Ascending aorta (tissue), 2 donors: ENCODE measurements at places on chromosomes 13 and 19.

DNA sequence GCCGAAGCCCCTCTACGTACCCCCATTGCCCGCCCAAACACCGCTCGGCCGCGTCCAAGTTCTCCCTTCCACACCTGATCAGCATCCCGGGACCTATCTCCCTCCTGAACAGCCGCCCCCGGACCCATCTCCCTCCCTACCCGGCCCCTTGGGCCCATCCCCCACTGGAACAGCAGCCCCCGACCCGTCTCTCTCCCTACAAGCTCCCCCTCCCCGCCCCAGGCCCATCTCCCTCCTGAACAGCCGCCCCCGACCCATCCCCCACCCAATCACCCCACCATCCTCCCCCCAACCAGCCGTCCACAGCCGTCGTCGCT lies 610 bp downstream of the ZSCAN1 start:
- no peak for DNase-seq

DNA sequence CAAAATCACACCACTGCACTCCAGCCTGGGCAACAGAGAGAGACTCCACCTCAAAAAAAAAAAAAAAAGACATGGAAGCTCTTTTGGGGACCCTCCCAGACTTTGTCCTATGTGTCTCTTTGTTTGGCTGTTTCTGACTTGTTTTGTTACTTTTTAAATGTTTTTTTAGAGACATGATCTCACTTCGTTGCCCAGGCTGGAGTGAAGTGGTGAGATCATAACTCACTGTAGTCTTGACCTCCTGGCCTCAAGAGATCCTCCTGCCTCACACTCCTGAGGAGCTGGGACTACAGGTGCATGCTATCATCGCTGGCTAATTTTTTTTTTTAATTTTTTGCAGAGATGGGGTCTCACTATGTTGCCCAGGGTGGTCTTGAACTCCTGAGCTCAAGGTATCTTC lies 16.4 kb upstream of the DPP9 start:
- DNase-seq = no peak

DNA sequence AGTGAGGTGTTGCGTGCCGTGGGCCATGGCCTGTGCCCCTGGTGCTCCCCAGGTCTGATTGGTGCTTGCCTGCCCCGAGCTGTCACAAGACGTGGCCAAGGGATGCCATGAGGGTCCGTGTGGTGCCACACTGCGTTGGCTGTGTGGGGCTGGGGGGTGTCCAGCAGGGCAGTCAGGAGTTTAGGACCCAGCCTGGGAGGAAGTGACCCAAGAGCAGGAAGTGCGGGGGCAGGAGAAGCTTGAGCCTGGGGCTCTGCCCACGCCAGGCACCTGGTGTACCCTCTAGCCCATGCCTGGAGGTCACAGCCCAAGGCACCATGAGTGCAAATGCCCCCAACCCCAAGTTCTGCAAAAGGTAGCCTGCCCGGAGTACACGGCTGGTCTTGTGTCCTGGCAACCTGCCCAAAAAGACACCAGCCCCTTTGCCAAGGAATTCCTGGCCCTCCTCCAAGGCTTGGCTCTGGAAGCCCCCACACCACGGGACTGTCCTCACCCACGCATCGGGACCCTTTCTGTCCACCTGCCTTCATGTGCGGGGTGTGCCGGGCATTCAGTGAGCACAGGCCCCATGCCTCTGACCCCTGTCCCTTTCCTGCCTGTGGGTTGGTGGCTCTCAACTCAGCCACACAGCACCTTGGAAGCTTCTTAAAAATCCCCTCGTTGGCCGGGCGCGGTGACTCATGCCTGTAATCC lies 24.9 kb downstream of the MPND start:
- no peak for DNase-seq

- DNase-seq = no peak
Observed at GRCh38 chr13:98999639-98999952, 21.7 kb upstream of the DOCK9 start.

GRCh38 chr13:37608750-37609339 lies 10.3 kb upstream of the POSTN start:
- DNase-seq = no peak

DNA sequence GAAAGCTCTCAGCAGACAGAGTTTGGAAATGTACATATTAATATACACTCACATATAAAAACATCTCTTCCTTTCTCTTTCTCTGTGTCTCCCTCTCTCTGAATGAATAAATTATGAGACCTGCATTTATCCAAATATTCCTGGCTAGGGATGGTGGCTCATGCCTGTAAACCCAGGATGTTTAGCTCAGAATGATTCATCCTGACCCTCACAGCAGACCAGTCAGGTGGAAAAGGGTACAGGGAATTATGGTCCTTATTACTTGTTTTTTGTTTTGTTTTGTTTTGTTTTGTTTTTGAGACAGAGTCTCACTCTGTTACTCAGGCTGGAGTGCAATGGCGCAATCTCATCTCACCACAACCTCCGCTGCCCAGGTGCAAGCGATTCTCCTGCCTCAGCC lies 71.1 kb downstream of the ZNF429 start:
- no peak for DNase-seq

DNA sequence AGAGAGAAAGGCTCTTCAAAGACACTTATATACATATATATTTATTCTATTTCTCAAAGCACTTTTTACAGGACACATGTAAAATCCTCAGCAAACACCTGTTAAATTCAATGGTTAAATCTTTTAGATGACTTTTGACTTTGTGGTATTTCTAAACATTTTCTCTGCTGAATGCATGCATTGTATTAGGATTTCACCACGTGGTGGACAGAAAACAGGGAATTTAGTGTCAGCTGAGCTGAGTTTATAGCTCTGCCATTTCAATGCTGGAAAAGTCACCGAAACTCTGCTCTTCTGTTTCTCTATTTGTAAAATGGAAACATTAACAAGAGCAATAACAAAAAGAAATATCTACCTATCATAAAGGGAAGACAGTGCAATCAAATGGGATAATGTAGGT lies 375.6 kb downstream of the ENOX1 start:
- DNase-seq = no peak

DNA sequence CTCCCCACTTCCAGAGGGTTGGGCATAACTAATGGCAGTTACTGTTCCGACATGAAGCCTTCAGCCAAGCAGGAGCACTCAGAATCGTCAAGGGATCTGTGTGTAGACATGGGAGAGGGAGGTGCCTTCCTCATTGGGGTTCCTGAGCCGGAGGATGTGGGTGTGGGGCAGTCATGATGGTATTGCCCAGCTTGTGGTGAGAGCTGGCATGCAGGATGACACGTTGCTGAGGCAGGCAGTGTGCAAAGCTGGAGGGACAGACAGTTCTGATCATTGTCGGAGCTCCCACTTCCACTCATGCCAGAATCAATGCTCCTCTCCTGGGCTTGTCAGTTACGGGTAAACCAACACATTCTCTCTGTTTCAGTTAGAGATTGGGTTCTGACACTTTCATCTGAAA lies 83.9 kb upstream of the TSC22D1 start:
- no peak for DNase-seq

DNA sequence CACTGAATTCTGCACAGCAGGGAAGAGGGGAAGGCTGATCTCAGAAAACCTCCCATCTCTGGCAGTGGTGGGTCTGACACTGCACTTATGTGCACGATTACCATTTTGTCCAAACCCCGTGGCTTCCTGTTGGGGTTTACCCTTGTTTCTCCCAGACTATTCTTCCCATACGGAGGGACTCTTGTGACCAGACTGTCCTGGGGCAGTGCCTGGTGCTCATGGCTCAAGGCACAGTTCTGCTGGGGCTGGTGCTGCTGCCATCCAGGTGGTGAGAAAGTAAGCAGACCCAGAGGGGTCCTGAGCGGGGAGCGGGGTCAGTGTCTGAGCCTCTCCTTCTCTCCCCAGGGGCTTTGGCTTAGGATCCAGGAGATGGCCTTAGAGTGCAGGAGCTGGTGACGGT lies 5.1 kb upstream of the SIGLEC9 start:
- DNase-seq = no peak

DNA sequence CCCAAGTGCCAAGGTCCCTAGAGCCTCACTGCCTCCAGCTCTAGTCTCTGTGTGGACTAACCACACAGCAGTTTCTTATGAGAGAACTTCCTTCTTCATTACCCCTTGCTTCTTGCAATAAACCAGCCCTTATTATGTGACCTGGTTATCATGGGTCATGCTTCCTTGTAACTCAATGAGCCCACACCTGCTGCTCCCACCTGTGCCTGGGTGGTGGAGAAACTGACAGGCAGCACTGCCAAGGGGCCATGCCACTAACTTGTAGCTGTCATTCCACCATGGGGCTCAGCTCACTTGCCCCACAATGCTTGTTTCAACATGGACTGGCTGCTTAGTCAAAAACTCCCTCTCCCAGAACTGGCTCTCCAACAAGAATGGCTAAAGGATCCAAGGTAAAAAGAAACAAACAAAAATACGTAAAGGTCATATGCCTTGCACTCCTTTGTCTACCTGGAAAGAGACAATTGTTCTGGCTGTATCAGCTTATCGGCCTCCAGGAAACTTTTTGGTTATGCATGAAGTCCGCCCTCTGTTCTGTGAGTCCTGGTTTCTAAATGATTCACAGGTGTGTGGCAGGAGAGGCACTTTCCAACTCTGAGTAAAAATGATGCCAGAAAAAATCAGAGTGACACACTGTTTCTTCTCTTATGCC lies 446.4 kb downstream of the COG6 start:
- no peak for DNase-seq

DNA sequence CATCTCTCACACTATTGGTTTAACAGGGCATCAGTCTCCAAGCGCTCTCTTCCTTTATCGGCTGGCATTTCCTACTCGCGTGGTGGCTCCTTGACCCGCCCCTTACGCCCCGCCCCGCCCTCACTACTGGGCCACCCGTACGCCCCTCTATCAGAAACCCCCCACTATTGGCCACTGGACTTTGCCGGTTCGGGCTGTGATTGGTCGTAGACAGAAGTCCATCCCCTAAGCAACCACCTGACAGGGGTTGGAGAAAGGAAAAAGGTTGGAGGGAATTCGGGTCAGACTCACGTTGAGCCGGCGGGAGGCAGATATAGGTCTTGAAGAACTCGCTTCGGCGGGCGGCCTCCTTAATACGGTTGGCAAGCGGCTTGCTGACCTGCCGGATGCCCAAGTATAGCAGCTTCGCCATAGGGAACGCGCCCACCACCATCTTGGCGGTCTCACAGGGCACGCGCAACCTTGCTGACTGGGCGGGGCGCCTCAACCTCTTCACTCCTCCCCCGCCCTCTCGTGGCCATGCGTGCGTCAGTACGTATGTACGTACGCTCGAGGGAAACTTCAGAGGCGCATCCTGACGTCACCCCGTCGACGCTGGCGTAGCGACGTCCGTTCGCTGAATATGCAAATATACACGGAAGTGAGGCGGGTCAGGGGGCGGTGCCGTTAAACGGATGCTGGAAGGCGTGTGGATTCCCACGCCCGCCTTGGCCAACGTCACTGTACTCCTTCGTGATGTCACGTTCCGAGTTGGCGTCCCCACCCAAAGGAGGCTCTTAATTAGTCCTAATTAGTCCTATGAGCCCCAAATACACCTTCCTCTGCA lies at the start of gene OPA3:
Gene OPA3, minus strand, starts transcription at position 471 of the 826 bp plus-strand sequence. Its CDS starts 38 bp downstream, at position 433.
- peak; percentile 99 for DNase-seq

DNA sequence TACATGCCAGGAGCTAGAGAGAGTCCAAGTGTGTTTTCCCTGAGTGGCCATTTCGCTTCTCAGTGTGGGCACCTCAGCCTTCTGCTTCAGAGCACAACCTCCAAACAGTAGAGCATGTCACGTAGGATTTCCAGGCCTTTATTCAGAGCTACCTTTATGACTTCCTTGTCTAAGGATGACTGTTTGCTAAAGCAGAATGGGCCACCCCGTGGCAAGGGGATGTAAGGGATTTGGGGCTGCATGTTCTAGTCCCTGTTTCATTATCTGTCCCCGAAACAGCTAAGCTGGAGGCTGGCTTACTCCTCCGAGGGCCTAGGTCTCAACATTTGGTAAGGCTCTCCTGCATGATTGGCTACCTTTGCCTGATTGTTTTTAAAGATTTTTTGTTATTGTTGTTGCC lies 6.0 kb downstream of the RNASEH2B start:
- no peak for DNase-seq

GRCh38 chr13:51714663-51715168 lies 89.2 kb downstream of the DHRS12 start:
- DNase-seq = no peak

DNA sequence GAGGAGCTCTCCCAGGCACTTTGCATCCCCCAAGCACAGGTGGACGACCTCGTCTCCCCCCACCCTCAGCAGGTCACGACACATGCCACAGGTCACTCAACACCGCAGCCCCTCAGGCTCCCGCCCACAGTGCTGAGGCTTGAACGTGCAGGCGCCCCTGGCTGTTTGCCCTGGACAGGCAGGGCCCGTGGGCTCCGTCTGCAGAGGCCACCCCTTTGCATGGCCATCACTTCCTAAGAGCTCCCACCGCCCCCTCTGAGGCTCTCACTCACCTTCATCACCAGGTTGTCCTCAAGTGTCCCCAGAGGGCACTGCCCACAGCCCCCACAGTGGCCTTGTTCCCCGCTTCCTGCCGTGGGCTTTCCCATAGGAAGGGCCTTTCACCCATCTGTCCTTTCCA lies 132.1 kb upstream of the MCF2L start:
- DNase-seq = no peak

DNA sequence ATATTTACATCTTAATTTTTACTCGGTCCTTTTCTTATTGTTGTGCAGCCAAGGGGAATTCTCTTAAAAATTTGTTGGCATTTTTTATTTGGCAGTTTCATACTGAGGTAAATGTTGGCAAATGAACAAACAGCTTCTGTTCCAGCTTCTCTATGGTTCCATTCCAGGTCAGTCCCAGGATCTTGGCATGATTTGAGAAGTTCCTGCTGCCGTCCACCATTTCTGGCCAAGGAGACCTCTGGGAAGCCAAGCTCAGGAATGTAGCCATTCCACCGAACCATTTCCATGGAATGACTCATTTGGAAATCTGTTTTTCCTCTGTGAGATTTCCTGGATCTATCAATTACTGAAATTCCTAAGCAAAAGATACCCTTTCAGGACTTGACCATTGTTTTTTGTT lies 43.9 kb downstream of the SLC10A2 start:
- DNase-seq = no peak

- DNase-seq = no peak
Observed at GRCh38 chr13:92574499-92574898, 652.1 kb upstream of the GPC6 start.

- peak; percentile 61 for DNase-seq
Observed at GRCh38 chr19:42421591-42422031, 5.6 kb downstream of the LIPE start.

DNA sequence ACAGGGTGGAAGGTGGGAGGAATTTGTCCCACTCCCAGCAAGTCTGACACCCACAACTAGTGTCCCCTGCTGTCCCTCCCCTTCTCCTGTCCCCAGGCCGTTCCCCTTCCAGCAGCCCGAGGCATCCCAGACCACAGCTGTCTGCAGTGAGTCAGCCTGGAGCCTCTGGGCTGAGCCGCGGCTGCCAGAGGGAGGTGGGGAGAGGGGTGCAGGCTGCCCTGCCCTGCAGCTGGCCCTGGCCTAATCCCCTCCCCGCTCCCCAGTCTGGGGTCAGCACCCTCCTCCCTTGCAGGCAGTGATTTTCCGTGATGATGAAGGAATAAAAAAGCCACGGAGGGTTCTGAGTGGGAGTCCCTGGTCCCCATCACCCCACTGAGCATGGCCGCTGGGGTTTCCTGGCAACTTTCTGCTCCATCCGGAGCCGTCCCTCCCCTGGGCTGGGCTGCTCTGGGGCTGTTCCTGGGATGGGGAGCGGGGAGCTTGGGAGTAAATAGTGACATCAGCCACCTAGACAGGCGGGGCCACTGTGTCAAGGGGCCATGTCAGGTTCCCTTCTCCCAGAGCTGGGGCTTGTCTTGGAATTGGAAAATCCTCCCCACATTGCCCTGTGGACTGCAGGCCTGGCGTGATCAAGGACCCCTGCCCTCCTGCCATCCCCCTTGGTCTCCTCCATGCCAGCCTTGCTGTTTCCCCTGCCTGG lies 16.8 kb downstream of the SPC24 start:
- DNase-seq = peak; percentile 92
